ENCODE measurements at places on chromosomes 12 and 14. TPM values are rescaled to one million over a fixed set of nuclear protein-coding genes. Genes with fewer than 3 reads are reported as not detected.

DNA sequence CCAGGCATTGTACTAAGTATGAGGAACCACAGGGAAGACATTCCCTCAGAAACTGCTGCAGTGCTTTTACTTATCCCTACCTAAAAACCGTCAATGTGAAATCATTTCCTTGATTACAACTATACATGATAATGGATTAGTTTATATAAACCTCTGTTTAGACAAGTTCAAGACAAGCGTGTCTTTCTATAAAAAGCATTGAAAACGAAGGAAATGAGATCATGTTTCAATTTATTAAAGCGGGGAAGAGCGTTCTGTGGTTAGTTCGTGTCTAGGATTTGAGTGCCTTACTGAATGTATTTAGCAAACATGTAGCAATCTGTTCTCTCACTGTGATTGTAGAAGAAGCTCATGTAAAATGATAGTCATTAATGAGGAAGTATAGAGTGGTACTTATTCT is 37.5 kb downstream of the GALC start:
- H3K4me1 ChIP-seq = no peaks in the 10 kb centered on the region
- no peak for DNase-seq
- no peak overlapping the region for H3K27ac ChIP-seq
- peaks cover 21% of the 10 kb centered on the region for H3K36me3 ChIP-seq
- H3K4me3 ChIP-seq = no peak overlapping the region
- no peaks in the 10 kb centered on the region for H3K27me3 ChIP-seq

- no peak overlapping the region for H3K27ac ChIP-seq
- no peak for DNase-seq
- H3K4me3 ChIP-seq = no peak overlapping the region
- no peaks in the 10 kb centered on the region for H3K36me3 ChIP-seq
- H3K4me1 ChIP-seq = no peaks in the 10 kb centered on the region
- peaks cover 2% of the 10 kb centered on the region for H3K27me3 ChIP-seq
These were observed 83.0 kb upstream of the FZD10 start for GRCh38 chr12:130079279-130079678.

GRCh38 chr12:56955631-56956256 is 1.7 kb downstream of the RDH16 start:
- H3K4me3 ChIP-seq = no peak overlapping the region
- H3K27me3 ChIP-seq = peaks cover 51% of the 10 kb centered on the region
- H3K4me1 ChIP-seq = peaks cover 1% of the 10 kb centered on the region
- H3K36me3 ChIP-seq = no peaks in the 10 kb centered on the region

- no peak overlapping the region for H3K27ac ChIP-seq
- DNase-seq = no peak
- no peaks in the 10 kb centered on the region for H3K4me1 ChIP-seq
- H3K27me3 ChIP-seq = peaks cover 40% of the 10 kb centered on the region
These were observed 95.7 kb downstream of the PPM1A start for GRCh38 chr14:60344751-60345150.

DNA sequence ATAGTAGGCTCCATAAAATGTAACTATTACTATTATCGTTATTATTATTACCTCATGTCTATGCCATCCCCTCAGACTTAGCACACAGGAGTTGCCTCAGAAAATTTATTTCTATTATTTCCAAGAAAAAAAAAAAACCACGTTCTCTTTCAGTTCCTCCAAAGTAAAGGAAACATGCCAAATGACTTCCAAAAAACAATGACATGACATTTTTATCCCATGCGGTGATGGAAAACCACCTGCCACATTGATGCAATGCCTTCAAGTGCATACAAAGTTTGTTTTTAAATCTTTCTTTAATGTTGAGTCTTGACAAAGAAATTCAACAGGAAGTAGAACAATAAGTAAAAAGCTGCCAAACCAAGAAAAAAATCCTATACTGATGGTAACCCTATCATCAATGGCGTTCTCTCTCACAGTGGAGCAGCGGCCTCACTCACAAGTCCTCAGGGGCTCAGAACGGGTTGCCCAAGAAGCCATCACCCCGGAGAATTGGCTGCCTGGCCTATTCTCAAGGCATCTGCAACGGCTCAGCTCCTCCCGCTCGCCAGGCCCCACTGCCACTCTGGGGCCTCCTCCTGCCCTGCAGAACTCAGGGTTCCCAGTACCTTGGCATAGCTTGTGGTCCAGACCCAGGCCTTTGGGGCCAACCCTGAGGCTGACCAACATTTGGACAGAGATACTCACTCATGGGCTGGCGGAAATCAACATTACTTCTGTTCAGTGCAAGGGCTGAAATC is 51.9 kb downstream of the SERPINA3 start:
- no peaks in the 10 kb centered on the region for H3K36me3 ChIP-seq
- peak overlapping the region; percentile 81 for H3K27ac ChIP-seq
- H3K27me3 ChIP-seq = no peaks in the 10 kb centered on the region
- peak; percentile 53 for DNase-seq
- H3K4me1 ChIP-seq = peaks cover 33% of the 10 kb centered on the region
- H3K4me3 ChIP-seq = no peak overlapping the region

DNA sequence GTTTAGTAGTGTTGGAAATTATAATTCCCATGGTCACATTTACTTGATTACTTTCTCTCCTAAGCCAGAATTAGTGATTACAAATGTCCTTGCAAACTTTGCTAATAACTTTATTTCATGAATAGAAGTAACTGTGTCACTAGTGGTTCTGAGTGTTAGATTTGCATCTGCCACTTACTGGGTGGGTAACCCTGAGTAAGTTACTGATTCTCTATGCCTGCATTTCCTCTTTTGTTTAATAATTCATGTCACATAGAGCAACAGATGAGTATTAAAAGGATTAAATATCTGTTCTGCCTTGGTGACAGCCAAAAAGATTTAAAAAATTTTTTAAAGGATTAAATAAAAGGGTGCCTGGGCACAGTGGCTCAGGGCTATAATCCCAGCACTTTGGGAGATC is 78.6 kb downstream of the BHLHE41 start:
- no peak overlapping the region for H3K27ac ChIP-seq
- H3K27me3 ChIP-seq = no peaks in the 10 kb centered on the region
- no peak for DNase-seq
- H3K36me3 ChIP-seq = no peaks in the 10 kb centered on the region

GRCh38 chr14:38012056-38012455 is 195.6 kb upstream of the SSTR1 start:
- no peak overlapping the region for H3K4me3 ChIP-seq
- H3K27me3 ChIP-seq = no peaks in the 10 kb centered on the region
- no peaks in the 10 kb centered on the region for H3K4me1 ChIP-seq
- H3K36me3 ChIP-seq = no peaks in the 10 kb centered on the region
- DNase-seq = no peak

- H3K27ac ChIP-seq = no peak overlapping the region
- H3K27me3 ChIP-seq = no peaks in the 10 kb centered on the region
- no peaks in the 10 kb centered on the region for H3K36me3 ChIP-seq
These were observed 317.6 kb downstream of the CCDC91 start for GRCh38 chr12:28507867-28508266.

GRCh38 chr12:22802883-22803630 is 178.1 kb downstream of the ETNK1 start:
- no peak overlapping the region for H3K4me3 ChIP-seq
- no peak for DNase-seq
- peak overlapping the region; percentile 79 for H3K27ac ChIP-seq
- H3K27me3 ChIP-seq = no peaks in the 10 kb centered on the region
- no peaks in the 10 kb centered on the region for H3K36me3 ChIP-seq

- no peak overlapping the region for H3K4me3 ChIP-seq
- peaks cover 22% of the 10 kb centered on the region for H3K27me3 ChIP-seq
- H3K27ac ChIP-seq = no peak overlapping the region
- DNase-seq = no peak
- no peaks in the 10 kb centered on the region for H3K36me3 ChIP-seq
These were observed 1.8 kb downstream of the MYH6 start for GRCh38 chr14:23406244-23406643.

DNA sequence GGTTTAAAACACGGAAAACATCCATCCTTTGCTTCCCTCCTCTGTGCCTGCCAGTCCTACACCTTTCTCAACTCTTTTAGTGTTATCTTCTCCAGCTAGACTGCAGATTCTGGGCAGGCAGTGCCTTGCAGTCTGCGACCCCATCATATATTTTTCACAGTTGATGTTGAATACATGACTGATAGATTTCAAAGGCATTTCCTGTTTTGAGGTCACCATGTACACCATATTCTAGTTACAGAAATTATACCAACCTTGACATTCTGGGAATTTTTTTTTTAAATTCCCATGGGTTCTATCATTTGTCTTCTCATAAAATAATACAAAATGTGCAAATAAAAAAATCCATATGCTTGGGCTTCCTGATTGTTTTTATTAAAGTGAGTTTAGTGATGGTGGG is 16.6 kb downstream of the SOCS2 start:
- H3K27ac ChIP-seq = no peak overlapping the region
- H3K27me3 ChIP-seq = no peaks in the 10 kb centered on the region
- H3K36me3 ChIP-seq = peaks cover 10% of the 10 kb centered on the region
- H3K4me3 ChIP-seq = no peak overlapping the region
- peaks cover 31% of the 10 kb centered on the region for H3K4me1 ChIP-seq

DNA sequence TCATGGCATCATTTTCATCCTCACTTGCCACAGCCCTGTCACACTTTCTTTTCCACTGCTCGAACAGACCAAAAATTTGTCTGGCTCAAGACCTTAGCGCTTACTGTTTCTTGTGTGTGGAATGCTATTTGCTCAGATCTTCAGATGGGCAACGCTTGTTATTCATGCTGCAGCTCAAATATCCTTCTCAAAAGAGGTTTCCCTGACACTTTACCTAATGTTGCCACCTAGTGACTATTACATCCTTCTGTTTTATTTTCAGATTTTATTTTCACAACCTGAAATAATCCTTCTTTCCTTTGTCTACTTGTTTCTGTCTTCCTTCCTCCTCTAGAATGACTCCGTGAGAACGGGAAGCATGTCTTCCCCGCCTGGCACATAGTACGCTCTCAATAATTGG is 5.6 kb downstream of the FBXO33 start:
- H3K27ac ChIP-seq = no peak overlapping the region
- DNase-seq = no peak
- no peak overlapping the region for H3K4me3 ChIP-seq
- no peaks in the 10 kb centered on the region for H3K36me3 ChIP-seq

- H3K27ac ChIP-seq = no peak overlapping the region
- H3K36me3 ChIP-seq = peaks cover 2% of the 10 kb centered on the region
- H3K4me3 ChIP-seq = no peak overlapping the region
- H3K27me3 ChIP-seq = no peaks in the 10 kb centered on the region
- DNase-seq = no peak
- peaks cover 30% of the 10 kb centered on the region for H3K4me1 ChIP-seq
These were observed 89.7 kb downstream of the PDE3A start for GRCh38 chr12:20458011-20458410.

- H3K27ac ChIP-seq = no peak overlapping the region
- no peak for DNase-seq
- H3K27me3 ChIP-seq = peaks cover 4% of the 10 kb centered on the region
These were observed 24.5 kb downstream of the NELL2 start for GRCh38 chr12:44851586-44851985.

DNA sequence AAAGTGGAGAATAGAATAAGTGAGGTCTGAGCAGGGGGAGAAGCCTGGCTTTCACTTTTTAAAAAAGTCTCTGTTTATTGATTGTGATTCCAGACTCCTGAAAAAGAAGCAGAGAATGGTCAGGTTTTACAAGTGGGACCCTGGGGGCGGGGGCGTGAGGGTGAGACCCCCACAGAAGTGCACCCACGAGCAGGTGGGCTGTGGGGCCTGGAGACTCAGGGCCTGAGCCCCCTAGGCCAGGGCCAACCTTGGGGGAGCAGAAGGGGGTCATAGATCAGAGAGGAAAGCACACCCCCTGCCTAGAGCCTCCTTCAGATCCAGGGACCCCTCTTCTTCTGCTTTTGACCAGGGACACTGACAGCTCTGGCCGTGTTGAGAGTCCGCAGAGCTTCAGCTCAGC is 180.3 kb downstream of the ADGRD1 start:
- H3K27ac ChIP-seq = no peak overlapping the region
- no peaks in the 10 kb centered on the region for H3K36me3 ChIP-seq
- no peak overlapping the region for H3K4me3 ChIP-seq

- peaks cover 14% of the 10 kb centered on the region for H3K4me1 ChIP-seq
- H3K27me3 ChIP-seq = no peaks in the 10 kb centered on the region
- no peak overlapping the region for H3K4me3 ChIP-seq
- no peaks in the 10 kb centered on the region for H3K36me3 ChIP-seq
- no peak overlapping the region for H3K27ac ChIP-seq
These were observed 166.0 kb downstream of the NAV3 start for GRCh38 chr12:77996670-77997069.

- peaks cover 58% of the 10 kb centered on the region for H3K4me1 ChIP-seq
- DNase-seq = no peak
- no peaks in the 10 kb centered on the region for H3K36me3 ChIP-seq
- H3K4me3 ChIP-seq = peak overlapping the region; percentile 78
These were observed 2.5 kb downstream of the TEAD4 start for GRCh38 chr12:2961705-2962104.

GRCh38 chr12:50240096-50240791 is 43.1 kb downstream of the LIMA1 start:
- peak overlapping the region; percentile 42 for H3K27ac ChIP-seq
- H3K27me3 ChIP-seq = no peaks in the 10 kb centered on the region
- DNase-seq = no peak
- H3K4me3 ChIP-seq = no peak overlapping the region
- H3K36me3 ChIP-seq = no peaks in the 10 kb centered on the region

DNA sequence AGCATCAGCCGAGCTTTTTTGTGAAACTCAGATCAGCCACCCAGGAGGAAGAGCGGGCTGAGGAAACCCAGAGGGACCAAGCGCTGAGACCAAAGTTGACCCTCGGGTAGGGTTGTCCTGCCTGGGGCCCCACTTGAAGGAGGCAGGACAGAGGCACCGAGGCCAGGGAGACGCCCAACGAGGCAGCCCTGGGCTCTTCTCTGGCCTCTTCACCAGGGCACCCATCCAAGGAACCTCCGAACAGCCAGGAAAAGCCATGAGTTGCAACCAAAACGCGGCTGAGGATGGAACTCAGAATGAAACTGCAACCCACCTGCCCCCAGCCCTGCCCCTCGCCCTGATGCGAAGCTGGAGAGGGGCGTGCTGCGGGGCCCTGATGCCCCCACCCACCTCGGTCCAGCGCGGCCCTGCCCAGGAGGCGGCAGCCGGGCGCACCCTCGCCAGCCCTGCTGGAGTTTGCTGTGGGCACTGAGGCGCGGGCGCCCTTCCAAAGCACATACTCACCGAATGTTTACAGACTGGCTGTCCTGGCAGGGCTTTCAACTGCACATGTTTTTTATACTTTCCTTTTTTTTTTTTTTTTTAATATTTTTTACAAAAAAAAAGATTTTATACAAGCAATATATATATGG is 41.9 kb downstream of the JDP2 start:
- peaks cover 6% of the 10 kb centered on the region for H3K4me1 ChIP-seq
- H3K4me3 ChIP-seq = no peak overlapping the region
- DNase-seq = no peak
- no peak overlapping the region for H3K27ac ChIP-seq
- peaks cover 57% of the 10 kb centered on the region for H3K36me3 ChIP-seq

- no peak for DNase-seq
- no peak overlapping the region for H3K4me3 ChIP-seq
- H3K27me3 ChIP-seq = no peaks in the 10 kb centered on the region
- H3K27ac ChIP-seq = no peak overlapping the region
- H3K36me3 ChIP-seq = no peaks in the 10 kb centered on the region
These were observed 454.8 kb upstream of the SOX5 start for GRCh38 chr12:24404086-24404815.

Gene SPIC
- not detected for total RNA-seq

Gene CPNE8
- 8.7 TPM for total RNA-seq

Gene NYNRIN
- 40.2 TPM for total RNA-seq

Gene RPGRIP1
- not detected for total RNA-seq

Gene KLHL33
- 0.05 TPM for total RNA-seq

Gene TIMM9
- 40.1 TPM for total RNA-seq

Gene DYRK2
- 28.9 TPM for total RNA-seq

Gene OR4K13
- not detected for total RNA-seq

All from osteocyte (in vitro differentiated cells).